ENCODE measurements at places on chromosomes 11 and 22.

GRCh38 chr11:89189776-89190175, 12.1 kb downstream of the TYR start:
- no peak for DNase-seq

DNA sequence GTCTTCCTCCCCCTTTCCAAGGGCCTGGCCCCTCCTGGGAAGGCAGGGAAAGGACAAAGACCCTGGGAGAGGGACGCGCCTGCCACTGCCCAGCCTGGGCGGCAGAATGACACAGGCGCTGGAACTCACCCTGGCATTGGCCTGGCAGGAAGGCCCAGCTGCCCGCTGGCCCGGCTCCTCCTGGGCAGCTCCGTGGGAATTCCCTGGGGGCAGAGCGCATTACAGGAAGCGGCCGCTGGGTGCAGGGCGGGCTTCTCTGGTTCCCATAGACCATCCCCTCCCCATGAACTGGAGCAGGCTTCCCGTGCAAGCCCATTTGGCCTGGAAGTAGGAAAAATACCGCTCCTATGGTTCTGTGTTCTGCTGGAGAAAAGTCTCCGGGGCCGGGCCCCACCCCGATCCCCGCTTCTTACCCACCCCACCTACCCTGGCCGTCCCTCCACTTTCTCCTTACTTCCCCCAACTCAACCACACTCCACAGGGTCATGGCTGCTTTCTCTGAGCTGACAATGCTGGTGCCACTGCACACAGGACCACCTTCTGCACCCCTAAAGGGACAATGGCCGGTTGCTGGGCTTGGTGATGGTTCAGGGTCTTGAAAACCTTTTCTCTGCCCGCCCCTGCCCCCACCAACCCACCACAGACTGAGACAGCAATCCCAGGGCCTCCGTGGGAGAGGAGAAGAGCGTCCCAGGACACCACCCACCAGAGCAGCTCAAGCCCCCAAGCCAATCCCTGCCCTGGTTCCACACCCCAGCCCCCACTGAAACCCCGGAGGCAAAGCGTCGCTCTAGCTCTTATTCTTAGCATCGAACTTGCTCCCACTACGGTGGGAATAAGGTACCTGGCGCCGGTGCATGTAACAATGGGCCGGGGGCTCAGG, 58.9 kb downstream of the LINC01488 start:
- no peak for DNase-seq

- no peak for DNase-seq
Observed at GRCh38 chr11:125262830-125263218, 98.3 kb downstream of the PKNOX2 start.

- no peak for DNase-seq
Observed at GRCh38 chr11:105393326-105393725, 216.5 kb upstream of the GRIA4 start.

DNA sequence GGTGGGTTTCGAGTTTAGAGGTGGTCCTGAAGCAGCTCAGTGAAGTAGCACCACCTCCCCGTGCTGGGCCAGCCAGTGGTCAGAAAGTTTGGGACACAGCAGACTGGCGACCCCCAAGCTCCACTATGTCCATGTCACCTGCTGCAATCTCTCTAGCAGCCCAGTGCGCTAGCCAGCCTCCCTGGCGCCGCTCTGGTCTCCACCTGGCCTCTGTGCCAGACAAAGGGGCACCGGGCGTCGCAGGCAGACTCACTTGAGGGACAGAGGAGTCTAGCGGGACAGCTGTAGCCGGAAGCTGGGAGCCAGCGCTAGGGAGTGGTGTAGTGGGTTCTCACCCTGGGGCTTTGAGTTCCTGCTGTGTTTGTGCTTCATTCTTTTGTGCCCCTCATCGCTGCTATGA, 25.5 kb downstream of the MYBPC3 start:
- no peak for DNase-seq

DNA sequence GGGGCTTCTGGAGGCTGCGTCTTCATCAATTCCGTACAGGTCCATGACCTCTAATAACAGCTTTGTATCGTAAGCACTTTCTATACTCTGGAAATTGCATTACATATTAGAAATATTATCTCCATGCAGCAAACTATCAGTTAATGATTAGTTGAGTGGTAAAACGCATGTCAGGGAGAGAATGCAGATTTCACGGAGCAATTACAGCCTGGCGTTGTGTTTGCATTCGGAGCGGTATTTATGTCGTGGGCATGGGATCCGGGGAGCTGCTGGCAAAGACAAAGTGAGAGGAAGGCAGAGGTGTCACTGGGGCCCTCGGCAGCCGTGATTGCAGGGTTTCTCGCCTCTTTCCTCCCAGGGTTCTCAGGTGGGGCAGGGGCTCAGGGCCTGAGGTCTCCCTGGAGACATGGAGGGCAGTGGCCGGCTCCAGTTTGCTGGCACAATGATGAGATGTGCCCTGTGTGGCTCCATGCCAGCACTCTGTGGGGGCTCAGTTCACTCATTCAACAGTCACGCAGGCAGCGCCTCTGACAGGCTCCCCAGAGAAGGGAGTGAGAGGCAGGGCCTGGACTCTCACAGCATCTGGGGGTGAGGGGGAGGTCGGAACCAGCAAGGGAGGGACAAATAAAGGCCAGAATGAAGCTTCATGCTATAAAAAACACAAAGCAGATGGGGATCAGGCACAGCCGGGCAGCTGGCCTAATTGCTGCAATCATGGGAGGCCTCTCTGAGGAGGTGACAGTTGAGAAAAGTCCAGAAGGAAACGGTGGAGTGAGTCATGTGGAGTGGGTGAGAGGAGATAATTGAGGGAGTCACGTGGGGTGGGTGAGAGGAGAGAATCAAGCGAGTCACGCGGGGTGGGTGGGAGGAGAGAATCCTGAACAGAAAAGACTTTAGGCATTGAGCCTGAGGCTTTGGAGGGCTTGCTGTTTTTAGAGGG, 1002.7 kb downstream of the BRD1 start:
- no peak for DNase-seq

DNA sequence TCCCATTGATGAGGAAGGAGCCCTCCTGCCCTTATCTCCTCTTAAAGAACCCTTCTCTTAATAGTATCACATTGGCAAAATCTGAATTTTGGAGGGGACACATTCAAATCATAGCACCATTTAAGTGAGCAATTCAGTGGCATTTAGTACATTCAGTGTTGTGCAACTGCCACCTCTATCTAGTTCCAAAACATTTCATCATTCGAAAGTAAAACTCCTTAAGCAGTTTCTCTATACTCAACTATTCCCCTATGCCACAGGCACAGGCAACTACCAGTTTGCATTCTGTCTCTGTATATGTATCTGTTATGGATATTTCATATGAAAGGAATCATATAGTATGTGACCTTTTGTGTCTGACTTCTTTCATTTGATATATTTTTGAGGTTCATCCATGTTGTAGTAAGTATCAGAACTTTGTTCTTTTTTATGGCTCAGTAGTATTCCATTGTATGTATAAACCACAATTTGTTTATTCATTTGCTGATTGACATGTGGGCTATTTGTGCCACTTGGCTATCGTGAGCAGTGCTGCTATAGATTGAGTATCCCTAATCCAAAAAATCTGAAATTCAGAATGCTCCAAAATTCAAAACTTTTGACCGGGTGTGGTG, 22.9 kb downstream of the FAR1 start:
- DNase-seq, result no peak

DNA sequence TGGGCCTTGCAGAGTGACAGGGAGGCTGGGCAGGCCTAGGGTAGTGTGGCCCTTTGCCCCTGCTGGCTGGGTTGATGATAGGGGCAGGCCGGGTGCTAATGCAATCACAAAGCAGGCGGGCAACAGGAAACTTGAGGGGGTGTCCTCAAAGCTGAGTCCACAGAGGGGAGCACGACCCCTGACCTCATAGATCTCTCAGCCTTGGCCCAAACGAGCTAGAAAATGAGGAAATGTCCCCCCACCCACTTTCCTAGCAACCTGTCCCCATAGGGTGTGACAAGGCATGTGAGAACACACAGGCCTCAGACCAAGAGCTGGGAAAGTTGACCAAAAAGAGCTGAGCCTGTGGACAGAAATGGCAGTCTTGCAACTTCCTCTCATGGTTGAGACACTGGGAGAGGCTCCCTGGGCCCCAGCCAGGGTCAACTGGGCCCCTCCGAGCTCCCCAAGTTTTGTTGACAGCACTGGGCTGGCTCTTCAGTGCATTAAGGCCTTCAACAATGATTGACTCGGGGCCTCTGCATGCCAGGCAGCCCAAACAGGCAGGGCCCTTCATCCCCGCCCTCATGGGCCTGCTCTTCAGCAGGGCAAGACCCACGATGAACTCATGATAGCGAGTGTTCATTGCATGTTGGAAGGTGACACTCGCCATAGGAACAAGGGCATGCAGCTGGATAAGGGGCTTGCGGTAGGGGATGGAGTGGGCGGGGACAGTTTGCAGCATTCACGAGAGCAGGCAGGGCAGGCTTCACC, 9.8 kb upstream of the SPI1 start:
- no peak for DNase-seq

- DNase-seq, result no peak
Observed at GRCh38 chr11:78801161-78801884, 226.7 kb upstream of the NARS2 start.

DNA sequence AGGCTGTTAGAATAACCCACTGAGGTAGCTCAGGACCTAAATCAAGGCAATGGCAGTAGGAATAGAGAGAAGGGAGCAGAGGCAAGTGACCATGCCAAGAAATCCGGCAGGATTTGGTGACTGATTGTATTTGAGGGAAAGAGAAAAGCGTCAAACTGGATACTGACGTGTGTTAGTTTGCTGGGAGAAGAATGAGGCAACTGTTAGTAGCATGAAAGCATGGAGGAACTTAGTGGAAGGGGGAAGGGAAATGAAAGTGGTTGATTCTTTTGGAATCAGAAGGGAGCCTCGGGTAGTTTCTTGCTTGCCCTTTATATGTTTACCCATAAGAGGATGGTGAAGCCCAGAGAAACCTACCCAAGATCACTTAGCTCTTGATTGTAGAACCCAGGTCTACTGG, 8.3 kb downstream of the PPFIBP2 start:
- DNase-seq, result no peak

DNA sequence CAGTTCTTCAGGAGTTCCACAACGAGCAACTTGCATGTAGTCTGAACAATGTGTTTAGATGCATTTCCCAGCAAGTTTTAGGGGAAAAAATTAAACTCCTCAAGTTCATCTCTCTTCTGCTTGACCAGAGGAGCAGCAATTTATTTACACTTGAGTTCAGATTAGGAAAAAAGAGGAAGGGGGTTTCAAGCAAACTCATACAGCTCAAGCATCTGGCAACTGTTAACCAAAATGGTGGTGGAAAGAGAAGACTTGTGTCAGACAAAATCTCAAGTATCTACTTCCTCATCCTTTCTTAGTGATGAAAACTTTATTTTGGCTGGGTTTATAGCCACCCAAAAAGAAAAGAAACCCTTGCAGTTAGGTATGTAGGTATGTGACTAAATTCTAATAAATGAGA, 29.1 kb upstream of the PICALM start:
- DNase-seq, result no peak

DNA sequence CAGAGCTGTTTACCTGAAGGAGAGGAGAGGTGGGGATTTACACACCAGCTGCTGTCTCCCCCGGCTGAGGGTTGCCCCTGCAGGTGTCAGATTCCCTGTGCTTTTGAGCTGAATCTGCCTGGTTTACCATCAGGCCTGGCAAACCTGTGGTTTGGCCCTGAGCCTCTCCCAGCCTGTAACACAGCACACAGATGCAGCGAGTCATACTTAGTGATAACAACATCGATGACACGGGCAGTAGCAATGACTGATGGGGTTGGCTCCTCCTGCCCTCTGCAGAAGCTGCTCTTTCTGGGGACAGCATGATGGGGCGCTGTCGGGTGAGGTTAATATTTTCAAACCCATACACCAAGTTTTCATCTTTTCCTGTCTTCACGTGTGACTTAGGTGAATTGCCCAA, 380.0 kb upstream of the B3GAT1 start:
- no peak for DNase-seq

DNA sequence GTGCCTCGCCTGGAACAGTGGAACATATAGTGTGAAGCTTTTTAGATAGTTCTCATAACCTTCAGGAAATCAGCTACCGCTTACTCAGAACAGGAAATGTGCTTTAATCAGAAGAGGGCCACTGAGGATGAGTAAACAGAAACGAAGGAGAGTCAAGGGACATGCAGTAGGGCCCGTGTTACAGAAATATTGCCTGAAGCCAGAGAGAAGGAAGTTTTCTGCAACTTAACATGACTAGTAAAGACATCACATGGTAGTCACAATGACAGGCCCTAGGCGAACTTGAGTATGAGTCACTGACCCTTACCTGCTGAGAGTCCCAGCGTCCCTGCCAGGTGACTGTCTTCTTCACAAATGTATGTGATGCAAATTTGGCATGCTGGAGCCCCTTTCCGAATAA, 39.4 kb downstream of the CARD18 start:
- no peak for DNase-seq

GRCh38 chr22:21762712-21763581, 27.4 kb upstream of the YPEL1 start:
- no peak for DNase-seq

DNA sequence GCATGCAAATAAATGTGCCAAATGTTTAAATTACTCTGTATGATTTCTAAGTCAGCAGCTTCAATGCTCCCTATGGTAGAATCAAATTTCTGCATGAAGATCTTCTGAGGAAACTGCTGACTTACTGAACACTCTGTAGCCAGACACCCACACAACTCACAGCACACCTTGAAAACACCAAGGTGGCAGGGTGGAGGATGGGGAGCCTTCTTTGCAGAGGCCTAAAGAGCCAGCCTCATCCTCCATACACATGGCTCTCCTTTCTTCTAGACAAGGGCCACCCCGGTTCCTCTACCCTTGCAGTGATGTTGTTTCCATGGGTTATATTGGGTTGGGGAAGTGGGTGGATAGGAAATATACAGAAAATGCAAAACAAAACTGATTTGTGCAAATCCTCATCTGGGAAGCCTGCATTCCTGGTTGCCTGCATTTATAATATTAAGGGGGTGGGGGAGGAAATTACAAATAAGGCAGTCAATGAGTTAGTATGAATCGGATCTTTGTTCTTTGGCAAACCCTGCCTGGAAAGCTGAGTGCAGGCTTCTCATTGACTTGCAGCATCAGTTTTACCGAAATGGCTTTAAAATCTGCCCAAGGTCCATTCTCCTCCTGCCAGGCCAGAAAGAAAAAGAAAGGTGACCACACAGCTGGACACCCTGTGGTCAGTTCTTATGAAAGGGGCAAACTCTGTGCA, 15.8 kb upstream of the ETS1 start:
- DNase-seq, result no peak

DNA sequence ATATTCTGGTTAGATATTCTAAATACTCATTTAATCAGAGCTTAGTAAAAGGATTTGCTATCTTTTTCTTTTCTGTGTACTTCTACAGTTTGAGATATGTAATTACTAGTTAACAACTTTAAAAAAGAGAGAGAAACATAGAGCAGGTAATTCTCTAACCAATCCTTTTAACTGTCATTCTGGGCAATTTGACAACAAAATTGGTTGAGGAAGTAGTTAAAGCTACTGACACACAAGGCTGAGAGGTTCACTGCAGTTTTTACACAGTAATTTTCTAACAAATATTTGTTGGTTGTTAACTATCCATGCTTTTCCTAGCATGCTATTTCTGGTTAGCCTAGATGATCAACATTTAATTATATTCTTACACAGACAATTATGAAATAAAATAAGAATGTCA, 3.6 kb downstream of the SOX6 start:
- no peak for DNase-seq

GRCh38 chr22:23833911-23834317, 4.9 kb downstream of the DERL3 start:
- no peak for DNase-seq

- peak; percentile 49 for DNase-seq
Observed at GRCh38 chr11:9972989-9973388, 309.1 kb downstream of the SWAP70 start.

- DNase-seq, result no peak
Observed at GRCh38 chr22:38469306-38469781, 1.4 kb downstream of the KDELR3 start.

GRCh38 chr11:106763501-106763900, 254.8 kb downstream of the GUCY1A2 start:
- DNase-seq, result no peak
